ENCODE measurements at places on chromosomes 11 and 22.

- no peak overlapping the region for H3K4me3 ChIP-seq
- H3K27me3 ChIP-seq: peaks cover 7% of the 10 kb centered on the region
- H3K4me1 ChIP-seq: peaks cover 42% of the 10 kb centered on the region
- H3K36me3 ChIP-seq: no peaks in the 10 kb centered on the region
Measured at GRCh38 chr11:119694334-119694733, 34.7 kb downstream of the NECTIN1 start.

DNA sequence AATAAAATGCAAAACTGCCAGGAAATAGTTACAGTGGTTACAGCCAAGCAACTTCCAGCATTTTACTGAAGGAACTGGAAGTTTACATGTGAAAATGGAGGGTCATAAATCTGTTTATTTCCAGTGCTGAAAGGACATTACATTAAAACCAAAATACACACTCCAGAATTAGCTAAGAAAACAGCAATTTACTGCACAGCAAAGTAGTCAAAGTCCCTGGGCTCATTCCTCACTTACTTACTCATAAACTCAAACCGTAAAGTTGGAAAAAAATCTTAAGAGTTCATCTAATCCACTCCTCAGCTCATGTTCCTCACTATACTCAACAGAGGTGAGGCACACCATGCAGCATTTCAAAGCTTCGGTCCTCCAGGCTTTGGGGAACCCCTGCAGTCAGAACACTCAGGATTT lies 17.4 kb downstream of the CTSC start:
- H3K4me1 ChIP-seq: peaks cover 55% of the 10 kb centered on the region
- H3K4me3 ChIP-seq: no peak overlapping the region
- no peak for DNase-seq
- H3K36me3 ChIP-seq: peaks cover 77% of the 10 kb centered on the region
- H3K27ac ChIP-seq: no peak overlapping the region

GRCh38 chr11:34261095-34261494 lies 96.7 kb downstream of the ABTB2 start:
- peaks cover 1% of the 10 kb centered on the region for H3K27me3 ChIP-seq
- no peak overlapping the region for H3K27ac ChIP-seq
- H3K4me3 ChIP-seq: no peak overlapping the region
- H3K36me3 ChIP-seq: no peaks in the 10 kb centered on the region
- H3K4me1 ChIP-seq: no peaks in the 10 kb centered on the region

DNA sequence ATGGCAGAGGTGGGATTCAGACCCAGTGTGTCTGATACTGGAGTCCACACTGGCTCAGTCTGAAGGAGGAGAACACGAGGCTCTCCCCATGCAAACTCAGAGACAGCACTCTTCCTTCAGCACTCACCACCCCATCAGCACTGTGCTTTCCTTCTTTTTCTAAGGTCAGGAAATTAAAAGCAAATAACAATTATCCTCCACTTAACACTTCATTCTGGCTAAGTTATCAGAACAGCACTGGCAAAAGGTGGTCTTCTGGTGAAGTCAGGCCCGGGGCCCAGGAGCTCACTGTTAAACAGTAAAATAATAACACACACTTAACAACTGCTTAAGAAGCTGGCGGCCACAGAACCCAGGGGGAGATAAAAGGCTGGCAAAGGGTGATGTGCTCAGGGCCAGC lies 107.1 kb downstream of the NAT10 start:
- H3K36me3 ChIP-seq: no peaks in the 10 kb centered on the region
- H3K4me1 ChIP-seq: peaks cover 27% of the 10 kb centered on the region
- H3K27ac ChIP-seq: no peak overlapping the region
- peaks cover 5% of the 10 kb centered on the region for H3K27me3 ChIP-seq
- H3K4me3 ChIP-seq: no peak overlapping the region

DNA sequence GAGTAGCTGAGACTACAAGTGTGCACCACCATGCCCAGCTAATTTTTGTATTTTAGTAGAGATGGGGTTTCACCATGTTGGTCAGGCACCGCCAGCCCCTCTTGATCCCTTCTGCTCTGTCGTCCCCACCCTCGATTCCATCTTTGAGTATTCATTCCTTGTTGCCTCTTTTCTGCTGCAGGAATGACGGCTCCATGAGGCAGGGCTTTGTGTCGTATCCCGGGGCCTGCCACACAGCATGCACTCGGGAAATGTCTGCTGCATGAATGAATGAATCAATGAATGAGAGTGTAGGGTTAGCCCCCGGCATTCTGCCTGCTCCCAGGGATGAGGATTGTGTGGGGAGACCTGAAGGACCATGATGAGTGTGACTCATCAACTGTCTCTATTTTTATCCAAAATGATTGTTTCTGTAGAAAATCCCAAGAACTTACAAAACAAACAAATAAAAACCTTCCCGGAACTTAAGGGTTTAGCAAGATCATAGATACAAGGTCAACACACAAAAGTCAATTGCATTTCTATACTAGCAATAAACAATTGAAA lies 54.6 kb upstream of the SLC22A12 start:
- no peak overlapping the region for H3K27ac ChIP-seq
- H3K4me3 ChIP-seq: no peak overlapping the region
- no peaks in the 10 kb centered on the region for H3K36me3 ChIP-seq
- no peak for DNase-seq
- H3K27me3 ChIP-seq: peaks cover 28% of the 10 kb centered on the region

DNA sequence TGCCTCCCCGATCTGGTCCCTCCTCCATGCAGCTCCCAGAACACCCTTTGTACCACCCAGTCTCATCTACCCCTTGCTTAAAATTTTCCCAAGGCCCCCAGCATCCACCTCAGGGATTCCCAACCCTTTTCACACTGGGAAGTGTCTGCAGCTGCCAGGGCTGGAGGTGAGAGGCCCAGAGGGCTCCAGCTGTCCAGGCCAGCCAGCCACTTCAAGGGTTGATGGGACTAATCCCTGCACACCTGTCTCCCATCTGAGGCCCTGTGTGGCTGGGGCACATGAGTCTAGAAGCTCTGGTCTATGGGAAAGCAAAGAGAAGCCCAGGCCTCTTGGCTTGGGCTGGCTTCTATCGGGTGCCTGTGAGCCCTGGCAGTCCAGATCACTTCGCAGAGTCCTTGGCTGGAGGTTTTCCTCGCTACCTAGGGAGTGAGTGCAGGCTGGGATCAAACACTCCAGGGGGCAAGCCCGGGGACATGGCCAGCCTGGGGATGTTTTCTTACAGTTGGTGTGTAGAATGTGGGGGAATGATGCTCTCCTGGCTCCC lies 41.1 kb upstream of the TPBGL start:
- H3K4me3 ChIP-seq: no peak overlapping the region
- H3K36me3 ChIP-seq: no peaks in the 10 kb centered on the region
- H3K4me1 ChIP-seq: no peaks in the 10 kb centered on the region
- H3K27me3 ChIP-seq: peaks cover 14% of the 10 kb centered on the region

Data from activated CD4-positive, alpha-beta memory T cell treated with anti-CD3 and anti-CD28 coated beads, Interleukin-2, amount 10 ng/mL, durations not matched to agents 7 days and 5 days (primary cell).